ENCODE measurements at places on chromosomes 2 and 18.

- DNase-seq: no peak
These were observed 168.5 kb upstream of the KLF7 start for GRCh38 chr2:207334301-207334623.

GRCh38 chr2:229920011-229920641 lies 1.7 kb downstream of the TRIP12 start:
- DNase-seq: peak; percentile 15

GRCh38 chr2:218256612-218257350 lies 4.0 kb upstream of the GPBAR1 start:
- no peak for DNase-seq

DNA sequence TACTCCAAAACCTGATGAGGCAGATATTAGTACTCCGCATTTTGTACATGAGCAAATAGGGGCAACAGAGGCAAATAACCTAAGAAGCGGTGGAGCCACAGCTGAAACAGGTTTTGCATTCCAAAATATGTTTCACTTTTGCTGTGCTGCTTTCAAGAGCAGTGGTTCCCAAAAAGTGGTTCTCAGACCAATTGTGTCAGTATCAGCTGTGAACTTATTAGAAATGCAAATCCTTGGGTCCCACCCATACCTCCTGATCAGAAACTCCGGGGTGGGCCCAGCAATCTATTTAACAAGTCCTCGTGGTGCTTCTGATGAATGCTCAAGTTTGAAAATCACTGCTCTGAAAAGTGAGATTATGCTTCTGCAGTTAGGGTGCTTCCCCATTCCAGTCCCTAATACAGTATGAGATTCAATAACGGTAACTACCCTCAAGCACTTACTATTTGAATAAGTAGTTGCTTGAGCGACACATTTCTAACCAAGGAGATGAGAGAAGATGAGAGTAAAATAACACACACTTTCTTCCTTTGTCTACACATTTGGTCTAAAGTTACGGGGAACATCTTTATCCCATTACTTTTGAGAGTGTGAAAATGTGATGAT lies 17.8 kb upstream of the TCF4 start:
- no peak for DNase-seq

GRCh38 chr18:28350821-28351220 lies 173.9 kb upstream of the CDH2 start:
- DNase-seq: no peak

- no peak for DNase-seq
These were observed 140.4 kb downstream of the MTX2 start for GRCh38 chr2:176409671-176410070.

GRCh38 chr18:10851824-10852319 lies 297.5 kb downstream of the PIEZO2 start:
- DNase-seq: no peak

- DNase-seq: no peak
These were observed 42.2 kb downstream of the ABCG8 start for GRCh38 chr2:43880952-43881351.

- no peak for DNase-seq
These were observed 953.5 kb downstream of the CNTNAP5 start for GRCh38 chr2:124978597-124978996.

GRCh38 chr2:46985512-46985911 lies 69.9 kb upstream of the MCFD2 start:
- DNase-seq: no peak

DNA sequence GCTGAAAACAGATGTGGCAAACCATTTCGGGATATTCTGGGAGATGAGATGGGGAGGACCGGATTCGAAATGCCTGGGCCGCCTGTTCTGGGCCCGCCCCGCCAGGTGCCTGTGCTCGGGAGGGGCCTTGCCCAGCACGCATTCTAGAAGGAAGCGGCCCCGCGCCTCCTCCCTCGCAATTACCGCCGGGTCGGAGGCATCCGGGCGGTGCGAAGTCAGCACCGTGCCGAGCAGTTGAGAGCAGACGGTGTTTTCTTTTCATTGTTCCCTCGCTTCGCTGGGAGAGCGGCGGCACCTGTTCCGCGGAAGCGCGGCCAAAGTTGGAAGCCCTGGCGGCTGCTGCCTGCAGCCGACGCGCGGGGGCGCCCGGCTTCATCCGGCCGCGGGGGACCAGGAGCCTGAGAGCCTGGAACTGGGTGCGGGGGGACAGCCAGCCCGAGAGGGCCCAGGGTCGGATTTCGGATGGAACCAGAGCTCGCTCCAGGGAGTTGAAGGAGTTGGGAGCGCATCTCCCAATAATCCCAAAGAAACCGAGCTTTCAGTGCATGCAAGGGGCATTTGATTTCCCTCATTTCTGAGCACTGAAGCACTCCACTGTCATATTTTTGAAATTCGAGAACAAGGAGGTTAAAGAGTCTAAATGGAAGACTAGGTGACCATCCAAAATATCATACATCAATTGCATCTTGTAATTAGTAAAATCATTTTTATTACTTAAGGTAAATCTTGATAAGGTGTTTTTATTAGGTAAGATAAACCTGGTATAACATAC lies 241.8 kb upstream of the RAB12 start:
- no peak for DNase-seq

GRCh38 chr18:58364876-58365528 lies 263.9 kb downstream of the ALPK2 start:
- no peak for DNase-seq

- DNase-seq: no peak
These were observed 41.9 kb downstream of the LRRFIP1 start for GRCh38 chr2:237669283-237669627.

GRCh38 chr2:59956981-59957380 lies 596.5 kb downstream of the BCL11A start:
- no peak for DNase-seq

- no peak for DNase-seq
These were observed 4.6 kb upstream of the PXDN start for GRCh38 chr2:1748741-1749488.

DNA sequence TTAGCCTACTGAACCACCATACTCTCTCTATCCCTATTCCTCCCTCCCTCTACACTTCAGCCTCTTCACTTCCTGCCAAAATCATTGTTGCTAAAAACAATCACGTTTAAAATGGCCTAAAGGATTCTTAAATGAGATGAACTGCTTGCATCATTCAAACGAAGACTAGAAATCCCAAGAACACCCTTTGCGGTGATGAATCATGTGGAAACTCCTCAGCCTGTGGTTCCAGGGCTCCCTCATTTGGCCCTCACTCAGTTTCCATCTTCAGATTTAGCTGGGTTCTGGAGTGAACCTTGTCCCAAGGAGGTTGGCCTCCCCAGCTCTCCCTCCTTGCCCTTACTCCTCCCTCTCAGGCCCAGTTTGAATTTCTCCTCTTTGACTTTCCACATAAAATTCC lies 125.6 kb upstream of the CDC42EP3 start:
- DNase-seq: no peak

DNA sequence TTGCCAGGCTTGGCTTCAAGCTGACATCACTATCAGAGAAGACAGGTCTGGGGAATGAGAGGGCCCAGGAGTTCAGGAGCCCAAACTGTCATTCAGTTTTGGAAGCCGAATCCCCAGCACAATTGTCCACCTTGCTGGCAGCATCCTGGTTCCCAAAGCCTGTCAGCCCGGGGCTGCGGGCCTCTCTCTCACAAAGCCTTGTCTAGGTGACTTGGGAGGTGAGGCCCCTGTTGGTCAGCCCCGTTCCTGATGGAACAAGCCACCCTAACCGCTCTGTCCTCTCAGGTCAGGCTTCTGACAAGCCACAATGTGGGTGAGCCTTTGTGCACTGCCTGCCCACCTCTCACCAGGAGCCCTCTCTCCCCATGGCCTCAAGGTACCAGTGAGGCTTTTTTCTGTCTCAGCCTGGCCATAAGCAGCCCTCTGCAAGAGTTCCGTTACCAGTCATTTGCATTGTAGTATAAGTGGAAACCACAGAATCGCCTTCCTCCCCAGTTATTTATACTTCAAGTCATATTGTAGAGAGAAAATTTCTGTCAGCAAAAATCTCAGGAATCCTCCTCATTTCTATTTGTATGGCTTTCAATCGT lies 100.6 kb downstream of the MSH2 start:
- no peak for DNase-seq

GRCh38 chr2:88597168-88597567 lies 30.1 kb downstream of the EIF2AK3 start:
- no peak for DNase-seq

DNA sequence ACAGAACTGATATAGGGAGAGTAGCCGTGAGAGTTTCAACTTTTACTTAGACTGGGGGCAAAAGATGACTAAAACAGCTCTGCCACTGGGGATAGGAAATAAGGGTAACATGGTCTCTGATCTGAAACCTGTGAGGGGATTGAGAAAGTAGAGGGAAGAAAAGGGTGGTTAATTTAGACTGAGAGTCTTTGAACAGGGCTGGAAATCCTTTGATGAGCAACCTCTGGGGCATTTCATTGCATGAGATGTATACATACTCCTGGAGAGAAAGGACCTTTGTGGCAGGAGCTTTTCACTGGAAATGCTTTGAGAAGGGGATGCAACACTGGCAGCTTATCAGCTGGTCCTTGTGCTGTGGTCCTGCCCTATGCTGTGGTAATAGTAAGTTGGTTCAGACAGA lies 9.4 kb downstream of the GALNT1 start:
- DNase-seq: no peak
